AG08395 (cell line): ENCODE measurements at places on chromosomes 5 and 9.
A peak's percentile ranks its signal among the peaks of the same experiment; 100 is the strongest.

GRCh38 chr9:37036371-37036775 is 2.3 kb upstream of the PAX5 start:
- no peak for DNase-seq

DNA sequence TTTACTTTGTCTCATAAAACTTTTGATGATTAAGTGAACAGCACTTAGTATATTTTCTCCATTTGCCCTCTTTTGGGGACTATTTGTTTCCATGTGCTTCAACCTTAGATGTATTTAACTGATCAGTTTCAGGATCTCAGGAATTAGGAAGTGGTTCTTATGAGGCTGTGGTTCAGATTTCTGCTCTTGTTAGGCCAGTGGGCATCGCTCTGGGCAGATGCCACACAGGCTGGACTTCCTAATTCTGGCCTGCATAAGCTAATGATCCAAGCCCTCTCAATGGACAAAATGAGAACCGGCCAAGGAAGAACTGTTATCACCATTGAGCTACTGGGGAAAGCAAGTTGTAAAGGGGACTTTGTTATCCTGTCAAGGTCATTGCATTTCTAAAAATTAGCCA is 6.9 kb downstream of the ARHGAP26 start:
- no peak for DNase-seq

DNA sequence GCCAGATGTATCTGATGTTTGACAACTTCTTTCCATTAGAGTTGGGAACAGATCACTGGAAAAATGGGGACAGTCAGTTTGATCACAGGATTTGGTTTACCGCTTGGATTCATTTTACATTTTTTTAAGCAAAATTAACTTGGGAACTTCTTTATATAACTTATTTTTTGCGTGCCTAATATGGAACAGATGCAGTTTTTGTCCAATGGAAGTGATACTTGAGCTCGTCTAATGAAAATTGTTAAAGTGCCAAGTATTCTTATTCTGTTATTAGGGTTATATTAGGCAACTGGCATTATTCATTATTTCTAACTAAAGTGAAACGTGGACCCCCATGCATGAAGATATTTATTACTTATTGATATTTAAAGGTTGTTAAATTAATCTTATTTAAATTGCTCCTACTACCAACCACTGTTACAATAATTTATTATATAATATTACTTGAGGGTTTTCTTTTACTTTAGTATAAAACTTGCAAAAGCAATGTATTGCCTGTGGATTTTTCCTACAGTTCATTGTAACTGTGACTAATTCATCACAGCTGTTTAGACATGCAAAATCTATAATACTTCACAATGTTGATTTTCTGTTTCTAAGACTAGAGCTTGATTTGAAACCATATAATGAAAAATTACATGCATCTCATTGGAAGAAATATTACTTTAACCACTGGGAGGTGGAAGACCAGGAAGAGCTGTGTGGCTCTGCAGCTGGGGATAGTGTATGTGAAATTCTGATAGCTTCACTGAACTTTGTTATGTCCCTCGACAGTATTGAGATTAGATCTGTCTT is 787.3 kb upstream of the WWC1 start:
- no peak for DNase-seq

GRCh38 chr5:133753856-133754255 is 141.5 kb upstream of the FSTL4 start:
- DNase-seq, result no peak

- no peak for DNase-seq
Observed at GRCh38 chr5:156042726-156043125, 284.2 kb upstream of the SGCD start.

DNA sequence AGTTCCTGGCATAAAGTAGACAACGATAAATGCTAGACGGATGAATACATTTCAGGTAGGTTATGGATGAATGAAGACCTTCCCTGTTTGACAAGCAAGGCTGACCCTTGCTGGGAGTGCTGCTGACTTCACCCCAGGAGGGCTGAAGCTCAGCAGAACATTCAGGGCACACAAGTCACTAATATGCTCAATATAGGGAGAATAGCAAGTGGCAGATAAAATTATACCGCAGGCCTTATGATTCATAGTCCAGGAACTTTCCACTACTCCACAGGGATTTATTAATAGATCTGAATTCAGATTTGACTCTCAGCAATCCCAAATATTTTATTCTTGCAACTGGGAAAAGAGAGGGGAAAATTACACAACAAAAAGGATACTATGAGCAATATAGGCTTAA is 38.2 kb upstream of the GRAMD2B start:
- DNase-seq, result peak; percentile 80
